Tibial artery (tissue), 4 donors: ENCODE measurements at places on chromosomes 12 and 14.

DNA sequence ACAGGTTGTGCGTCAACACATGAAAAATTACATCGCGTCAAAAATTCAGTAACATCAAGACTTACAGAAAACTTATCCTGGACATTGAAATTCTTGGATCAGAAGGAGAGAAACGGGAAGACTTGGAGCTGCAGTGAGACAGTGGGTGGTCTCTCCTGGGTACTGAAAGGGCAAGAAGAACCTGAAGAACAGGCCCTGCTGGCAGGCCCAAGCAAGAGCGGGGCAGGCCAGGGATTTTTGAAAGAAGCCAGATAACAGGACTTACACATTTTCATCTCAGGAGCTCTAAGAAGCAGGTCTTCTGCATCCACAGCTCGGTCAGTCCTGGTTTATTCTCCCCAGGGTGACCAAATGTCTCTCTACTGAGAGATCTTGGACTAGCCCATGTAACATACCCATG is 466.5 kb upstream of the SOX5 start:
- DNase-seq, result no peak

- peak; percentile 57 for DNase-seq
These were observed at the start of gene PLBD1 for GRCh38 chr12:14567351-14568162. Gene PLBD1 (minus strand): TSS chr12:14567883. CDS start chr12:14567696, 187 bp downstream.

DNA sequence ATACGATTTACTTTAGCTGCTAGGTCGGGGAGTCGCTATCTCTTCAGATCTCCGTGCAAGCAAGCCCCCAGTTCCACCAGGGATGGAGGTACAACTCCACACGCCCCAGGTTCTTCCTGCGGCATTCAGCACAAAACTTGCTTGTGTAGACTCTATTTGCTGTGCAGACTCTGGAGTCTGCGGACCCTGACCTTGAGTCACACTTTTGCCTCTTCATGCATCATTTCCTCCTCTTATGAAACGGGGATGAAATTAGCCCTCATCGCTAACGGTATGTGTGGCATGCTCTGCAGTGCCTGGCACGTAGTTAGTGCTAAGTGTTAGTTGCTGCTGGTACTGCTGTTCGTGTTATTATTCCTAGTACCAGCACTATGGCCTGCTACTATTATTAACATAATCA is 84.4 kb downstream of the TMEM132D start:
- DNase-seq, result no peak

- no peak for DNase-seq
These were observed 112.4 kb upstream of the TMEM132D start for GRCh38 chr12:130016194-130016593.

DNA sequence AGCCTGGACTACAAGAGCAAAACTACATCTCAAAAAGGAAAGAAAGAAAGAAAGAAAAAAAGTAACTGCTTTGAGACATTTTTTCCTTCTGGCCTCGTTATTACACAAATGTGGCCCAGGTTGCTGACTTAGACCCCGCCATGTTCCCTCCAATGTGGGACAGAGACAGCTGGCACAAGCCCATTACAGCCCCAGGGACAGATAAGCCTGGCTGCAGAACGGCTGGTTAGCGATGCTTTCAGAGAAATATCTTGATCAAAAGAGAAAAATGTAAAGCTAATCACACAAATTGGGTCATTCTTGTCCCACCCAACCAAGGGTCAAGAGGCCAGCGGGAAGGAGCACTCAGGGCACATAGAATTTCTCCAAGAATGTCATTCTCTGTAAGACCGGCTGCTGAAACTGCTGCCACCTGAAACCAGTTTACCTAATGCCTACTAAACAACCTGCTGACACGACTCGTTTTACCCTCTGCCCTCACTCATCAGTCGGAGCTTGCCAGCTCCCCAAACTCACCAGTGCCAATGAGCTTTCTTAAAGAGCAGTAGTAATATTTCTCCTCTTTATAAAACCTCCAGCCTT is 63.1 kb downstream of the TNFAIP2 start:
- no peak for DNase-seq

DNA sequence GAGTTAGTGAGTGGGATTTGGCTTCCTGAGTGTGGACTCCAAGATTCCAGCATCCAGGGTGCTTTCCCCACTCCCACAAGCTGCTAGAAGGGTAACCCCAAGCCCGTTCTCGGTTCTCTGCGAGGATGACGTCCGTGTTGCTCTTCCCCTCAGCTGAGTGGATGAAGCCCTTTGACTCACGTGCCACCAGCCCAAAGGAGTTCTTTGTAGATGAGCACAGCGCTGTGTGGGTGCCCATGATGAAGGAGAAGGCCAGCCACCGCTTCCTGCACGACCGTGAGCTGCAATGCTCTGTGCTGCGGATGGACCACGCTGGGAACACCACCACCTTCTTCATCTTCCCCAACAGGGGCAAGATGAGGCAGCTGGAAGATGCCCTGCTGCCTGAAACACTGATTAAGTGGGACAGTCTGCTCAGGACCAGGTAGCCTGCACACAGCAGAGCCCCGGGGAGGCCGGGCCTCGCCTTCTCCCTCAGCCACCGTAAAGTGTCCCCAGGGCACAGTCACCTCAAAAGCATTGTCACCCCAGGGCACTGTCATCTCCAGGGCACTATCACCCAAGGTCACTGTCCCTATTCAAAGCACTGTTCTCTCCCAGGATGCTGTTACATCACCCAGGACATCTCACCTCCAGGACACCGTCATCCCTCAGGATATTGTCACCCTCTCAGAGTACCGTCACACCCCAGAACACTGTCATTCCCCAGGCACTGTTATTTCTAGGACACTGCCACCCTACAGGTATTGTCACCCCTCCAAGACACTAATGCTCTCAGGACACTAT is 31.3 kb downstream of the SERPINA3 start:
- no peak for DNase-seq
